ENCODE measurements at places on chromosomes 1 and 21. TPM values are rescaled to one million over a fixed set of nuclear protein-coding genes. Genes with fewer than 3 reads are reported as not detected.

Gene OR2M3
- total RNA-seq: not detected

Gene BMP8B
- total RNA-seq: 0.51 TPM

Gene AMY2A
- not detected for total RNA-seq

Gene CHIA
- total RNA-seq: not detected

Gene HLX
- 2.8 TPM for total RNA-seq

Gene LCE1B
- total RNA-seq: not detected

Gene RPE65
- under 0.01 TPM for total RNA-seq

Gene ECM1
- 15.4 TPM for total RNA-seq

Gene KRTAP10-1
- total RNA-seq: not detected

Gene VSIG8
- total RNA-seq: not detected

Gene TMEM200B
- 2.1 TPM for total RNA-seq

GRCh38 chr1:42529724-42530181, 66.7 kb downstream of the CCDC30 start:
- DNase-seq: peak; percentile 89

- no peak for DNase-seq
Observed at GRCh38 chr1:48338257-48338656, 115.7 kb downstream of the SLC5A9 start.

DNA sequence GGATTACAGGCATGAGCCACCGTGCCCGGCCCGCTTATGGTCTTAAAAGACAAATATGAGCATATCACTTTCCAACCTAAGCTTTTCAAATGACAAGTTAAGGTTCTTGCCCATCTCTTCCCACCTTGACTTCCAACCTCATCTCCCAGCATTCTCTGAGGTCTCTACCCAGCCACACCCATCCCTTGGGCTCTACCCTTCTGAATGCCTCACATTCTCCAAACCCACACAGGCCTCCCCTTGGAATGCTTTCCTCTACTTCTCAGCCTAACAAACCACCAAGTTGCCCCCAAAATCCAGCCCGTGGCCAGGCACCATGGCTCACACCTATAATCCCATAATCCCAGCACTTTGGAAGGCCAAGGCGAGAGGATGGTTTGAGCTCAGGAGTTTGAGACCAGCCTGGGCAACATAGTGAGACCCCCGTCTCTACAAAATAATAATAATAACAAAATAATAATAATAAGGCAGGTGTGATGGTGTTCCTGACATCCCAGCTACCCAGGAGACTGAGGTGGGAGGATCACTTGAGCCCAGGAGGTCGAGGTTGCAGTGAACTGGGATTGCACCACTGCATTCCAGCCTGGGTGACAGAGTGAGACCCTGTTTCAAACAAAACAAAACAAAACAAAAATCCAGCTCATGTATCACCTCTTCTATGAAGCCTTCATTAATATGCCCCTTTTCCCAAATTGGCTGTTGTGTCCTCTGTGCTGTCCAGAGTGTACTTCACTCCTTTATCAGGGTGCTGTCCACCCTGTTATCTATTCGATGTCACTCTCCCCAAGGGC, 11.2 kb downstream of the DCST2 start:
- DNase-seq: no peak

GRCh38 chr1:70840260-70840953, 207.2 kb downstream of the PTGER3 start:
- no peak for DNase-seq

- DNase-seq: peak; percentile 41
Observed at GRCh38 chr1:231161667-231162296, at the start of gene TRIM67. TSS of gene TRIM67 (plus strand) at chr1:231162058. CDS start at chr1:231162970, 912 bp downstream.

DNA sequence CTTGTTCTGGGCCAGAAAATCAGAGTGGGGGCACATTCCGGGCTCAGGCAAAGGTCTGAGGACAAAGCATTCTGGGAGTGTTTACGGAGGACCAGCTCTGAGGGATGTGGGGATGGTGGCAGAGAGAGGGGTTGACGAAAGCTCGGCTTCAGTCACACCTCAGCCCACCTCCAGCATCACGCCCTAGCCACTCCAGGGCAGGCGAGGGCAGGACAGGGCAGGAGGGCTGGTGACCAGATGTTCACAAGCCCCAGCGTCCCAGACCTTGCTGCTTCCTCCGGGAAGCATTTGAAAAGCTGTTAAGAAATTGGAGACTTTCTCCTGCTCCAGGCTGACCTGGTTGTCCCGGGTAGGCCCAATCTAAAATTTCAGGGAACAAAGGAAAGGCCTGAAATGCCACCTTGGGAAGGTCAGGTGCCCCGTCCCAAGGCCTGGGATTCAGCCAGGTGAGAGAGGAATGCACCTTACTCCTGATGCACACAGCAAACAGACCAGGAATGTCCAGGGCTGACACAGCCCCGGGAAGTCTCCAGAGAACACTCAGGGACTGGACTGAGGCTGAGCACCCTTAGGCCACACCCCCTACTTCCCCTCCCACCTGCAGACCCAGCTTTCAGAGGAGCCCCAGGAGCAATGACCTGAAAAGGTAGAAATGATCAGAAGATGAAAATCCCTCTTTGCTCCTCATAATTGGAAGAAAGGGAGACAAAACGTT, 71.9 kb upstream of the KLHDC7A start:
- no peak for DNase-seq

GRCh38 chr1:43930168-43930948, 3.2 kb upstream of the ARTN start:
- DNase-seq: no peak

DNA sequence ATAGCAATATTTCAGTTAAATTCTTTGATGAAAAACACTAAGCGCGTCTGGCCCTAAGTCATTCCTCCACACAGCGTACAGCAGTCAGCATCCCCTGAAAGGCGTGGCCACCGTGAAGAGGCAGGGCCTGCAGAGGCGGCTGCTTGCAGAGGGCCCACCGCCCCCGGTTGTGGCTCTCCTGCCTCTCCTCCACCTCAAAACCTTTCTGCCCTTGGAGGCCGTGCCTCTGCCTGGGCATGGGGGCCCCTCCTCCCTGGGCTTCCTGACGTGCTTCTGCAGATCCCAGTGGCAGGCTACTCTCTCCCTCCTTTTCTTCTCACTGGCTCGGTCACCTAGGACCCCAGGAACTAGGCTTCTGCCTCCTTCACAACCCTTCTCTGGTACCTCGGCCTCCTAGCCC, 16.2 kb downstream of the CLSTN1 start:
- no peak for DNase-seq

- DNase-seq: no peak
Observed at GRCh38 chr21:46346296-46347202, 22.6 kb downstream of the PCNT start.

DNA sequence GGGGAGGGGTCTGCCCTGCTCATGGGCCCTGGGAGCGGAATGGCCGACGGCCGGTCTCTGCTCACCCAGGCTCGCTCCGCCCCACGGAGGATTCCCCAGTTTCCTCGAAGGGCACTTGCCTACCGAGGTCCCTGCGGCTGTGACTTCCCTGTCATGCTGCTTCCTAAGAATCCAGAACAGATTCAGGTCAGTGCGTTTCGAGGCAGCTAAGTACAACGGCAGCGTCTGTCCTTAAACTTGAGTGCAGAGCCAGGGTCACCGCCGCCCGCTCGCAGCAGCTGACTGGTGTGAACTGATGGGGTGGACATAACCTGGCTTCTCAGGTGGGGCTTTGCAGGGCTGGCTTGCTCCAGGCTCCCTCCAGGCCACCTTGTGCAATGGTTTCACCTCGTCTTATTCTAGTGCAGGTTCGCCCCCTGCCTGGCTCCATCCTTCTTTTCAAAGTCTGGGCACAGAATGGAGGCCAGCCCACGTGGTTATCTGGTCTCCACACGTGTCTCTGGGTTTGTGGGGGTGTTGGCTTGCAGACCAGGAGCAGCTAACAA, 7.6 kb upstream of the C1orf174 start:
- DNase-seq: no peak

GRCh38 chr21:18403735-18404450, at the start of gene TMPRSS15:
TSS of gene TMPRSS15 (minus strand) at chr21:18403785. CDS start at chr21:18403622, 163 bp downstream.
- DNase-seq: no peak

DNA sequence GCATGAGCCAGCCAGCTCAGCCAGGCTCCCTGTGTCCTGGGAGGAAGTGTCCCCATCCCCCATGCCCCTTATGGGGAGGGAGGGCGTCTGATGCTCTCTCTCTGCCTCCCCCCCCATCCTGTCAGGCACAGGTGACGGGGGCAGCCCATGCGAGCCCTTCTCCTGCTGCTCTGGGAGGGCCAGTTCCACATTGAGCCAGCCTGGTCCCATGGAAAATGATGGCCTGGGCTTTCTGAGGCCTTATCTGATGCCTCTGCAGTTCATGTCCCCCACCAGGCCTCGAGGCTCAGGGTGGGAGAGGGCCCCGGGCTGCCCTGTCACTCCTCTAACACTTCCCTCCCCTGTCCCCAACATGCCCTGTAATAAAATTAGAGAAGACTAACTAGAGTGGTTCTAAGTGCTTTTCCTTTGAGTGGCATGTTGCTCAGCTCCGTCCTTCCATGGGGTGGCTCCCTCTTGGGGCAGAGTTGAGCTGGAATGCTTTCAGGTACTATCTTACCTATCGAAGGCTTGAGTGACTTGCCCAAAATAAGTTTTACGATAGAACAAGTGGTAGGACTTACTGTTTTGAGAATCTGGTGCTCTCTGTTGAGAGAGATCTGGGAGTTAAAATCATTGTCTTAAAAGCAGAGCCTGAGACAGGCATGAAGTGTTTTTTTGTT, 1.8 kb upstream of the MTFR1L start:
- no peak for DNase-seq

DNA sequence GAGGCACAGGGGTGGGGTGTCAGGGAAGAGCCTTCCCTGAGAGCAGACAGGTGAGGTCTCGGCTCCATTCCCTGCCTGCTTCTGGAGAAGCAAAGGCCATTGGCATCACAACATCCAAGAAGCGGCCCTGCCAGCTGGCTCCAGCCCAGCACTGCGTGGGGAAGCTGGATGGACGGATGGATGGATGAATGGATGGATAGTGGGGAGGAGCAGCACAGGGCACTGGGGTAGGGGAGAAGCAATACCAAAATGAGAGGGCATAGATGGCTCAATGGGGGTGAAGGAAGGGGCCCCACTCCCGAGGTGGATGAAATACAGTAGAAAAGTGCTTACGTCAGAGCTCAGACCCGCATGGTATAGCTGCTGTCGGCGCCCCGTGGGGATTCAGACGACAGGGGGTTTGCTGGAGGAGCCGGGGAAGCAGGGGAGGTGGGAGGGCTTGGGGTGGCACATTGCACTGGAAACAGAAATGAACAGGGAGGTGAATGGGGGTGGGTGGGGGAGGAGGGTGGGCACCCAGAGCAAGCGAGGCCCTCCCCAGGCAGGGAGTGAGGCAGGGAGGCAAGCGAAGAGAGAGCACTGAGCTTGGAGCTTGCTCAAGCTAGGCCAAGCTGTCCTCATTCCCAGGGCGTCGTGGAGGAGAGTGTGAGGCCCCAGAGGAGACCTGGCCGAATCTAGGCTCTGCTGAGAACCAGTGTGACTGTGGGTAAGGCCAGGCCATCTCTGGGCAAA, 9.5 kb upstream of the GOLT1A start:
- DNase-seq: no peak

- DNase-seq: no peak
Observed at GRCh38 chr1:90579212-90579802, 137.8 kb downstream of the BARHL2 start.

DNA sequence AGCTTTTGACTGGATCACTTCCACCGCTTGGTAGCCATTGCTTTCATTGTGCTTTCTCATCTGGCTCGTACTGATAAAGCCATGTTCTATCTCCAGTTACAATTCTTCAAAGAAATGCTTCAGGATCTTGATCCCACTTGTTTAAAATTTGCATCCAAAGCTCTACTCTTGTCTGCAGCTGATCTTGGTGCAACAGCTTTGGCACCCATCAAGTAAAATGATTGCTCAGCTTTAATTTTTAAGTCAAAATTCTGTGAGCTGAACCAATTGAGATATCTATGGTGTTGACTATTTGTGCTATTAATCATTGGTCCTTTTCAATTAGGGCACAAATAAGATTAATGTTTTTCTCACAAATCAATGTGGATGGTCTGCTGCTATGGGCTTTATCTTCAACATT, 54.8 kb upstream of the DUSP10 start:
- no peak for DNase-seq

GRCh38 chr1:64129701-64130100, 73.7 kb upstream of the UBE2U start:
- DNase-seq: no peak

DNA sequence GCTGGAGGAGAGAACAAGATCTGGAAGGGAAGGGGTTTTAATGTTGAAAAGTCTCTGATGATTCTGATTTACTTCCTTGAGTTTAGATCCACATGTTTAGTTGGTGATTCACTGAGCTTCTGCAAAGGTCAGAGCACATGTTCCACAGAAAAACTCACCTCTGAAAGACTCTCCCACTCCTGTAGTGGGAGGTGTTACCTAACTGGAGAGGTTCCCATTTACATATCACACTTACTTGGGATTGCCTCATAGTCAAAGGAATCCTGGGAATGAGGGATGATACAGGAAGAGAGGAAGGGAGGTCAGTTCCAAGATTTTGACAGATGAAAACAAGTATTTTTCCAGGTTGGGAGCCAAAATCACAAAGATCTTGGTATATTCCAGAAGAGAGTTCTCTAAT, 2.7 kb upstream of the NTNG1 start:
- peak; percentile 8 for DNase-seq

DNA sequence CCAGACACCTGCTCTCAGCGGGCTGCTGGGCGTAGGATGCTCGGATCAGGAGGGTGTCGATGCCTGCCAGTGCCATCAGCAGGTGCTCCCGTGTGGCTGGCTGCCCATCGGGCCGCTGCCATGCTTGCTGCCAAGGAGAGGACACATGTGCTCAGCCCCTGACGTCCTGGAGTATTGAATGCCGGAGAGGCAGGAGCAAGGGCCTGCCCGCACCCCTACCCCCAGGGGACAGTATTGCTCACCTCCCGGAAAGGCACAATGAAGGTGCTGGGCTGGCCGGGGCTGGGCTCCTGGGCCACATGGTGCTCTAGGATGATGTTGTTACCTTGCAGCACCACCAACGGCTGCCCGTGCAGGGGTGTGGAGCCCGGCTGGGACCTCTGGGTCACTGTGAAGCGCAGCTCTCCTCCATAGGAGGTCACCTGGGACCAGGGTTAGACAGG, 61.5 kb downstream of the HSPG2 start:
- no peak for DNase-seq

GRCh38 chr1:231691618-231692259, 65.1 kb downstream of the DISC1 start:
- peak; percentile 77 for DNase-seq

DNA sequence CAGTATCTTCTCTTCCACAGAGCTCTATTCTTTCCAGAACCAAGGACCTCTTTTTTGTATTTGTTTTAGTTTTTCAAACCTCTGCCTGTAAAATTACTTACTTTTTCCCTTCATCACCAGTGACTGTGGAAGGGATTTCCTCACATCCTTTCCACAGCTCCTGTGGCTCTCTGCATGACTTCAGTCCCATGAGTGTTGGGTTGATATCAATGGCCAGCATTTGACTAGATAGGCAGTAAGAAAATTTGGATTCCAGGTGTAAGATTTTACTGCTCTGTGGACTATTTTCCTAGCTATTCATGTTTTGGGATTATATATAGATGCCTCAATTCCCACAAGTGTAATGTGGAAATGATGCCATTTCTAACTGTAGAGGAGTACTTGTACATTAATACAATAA, 171.5 kb upstream of the PTBP2 start:
- no peak for DNase-seq

- no peak for DNase-seq
Observed at GRCh38 chr21:44526096-44526997, 13.6 kb downstream of the KRTAP10-1 start.

GRCh38 chr1:79323239-79324025, 316.9 kb upstream of the ADGRL4 start:
- DNase-seq: peak; percentile 86

GRCh38 chr1:19418503-19418971, 66.8 kb downstream of the CAPZB start:
- DNase-seq: no peak

GRCh38 chr1:46517010-46517600, 27.5 kb downstream of the DMBX1 start:
- peak; percentile 61 for DNase-seq
